ENCODE measurements at places on chromosomes 6 and 20.

DNA sequence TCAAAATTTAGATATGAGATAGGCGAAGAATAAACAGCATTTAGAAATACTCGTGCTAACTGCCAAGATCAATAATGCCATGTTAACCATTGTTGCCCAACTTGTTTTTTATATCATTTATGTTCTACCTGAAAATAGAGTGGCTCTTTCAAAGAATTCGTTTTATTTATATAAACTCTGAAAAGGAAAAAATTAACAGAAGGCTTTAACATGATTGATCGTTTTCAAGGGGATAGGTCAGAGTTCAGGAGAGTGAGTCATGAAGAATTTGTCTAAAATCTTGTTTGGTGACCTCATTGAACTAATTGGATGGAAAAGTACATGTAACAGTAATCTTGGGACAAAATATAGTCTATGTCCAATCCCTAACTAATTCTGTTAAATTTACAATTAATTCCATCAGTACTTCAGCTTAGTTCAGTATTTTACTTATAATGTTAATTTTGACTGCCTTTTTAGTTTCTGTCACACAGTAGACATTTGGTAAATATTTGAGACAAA lies 11.1 kb upstream of the ELOVL2 start:
- DNase-seq, result no peak

DNA sequence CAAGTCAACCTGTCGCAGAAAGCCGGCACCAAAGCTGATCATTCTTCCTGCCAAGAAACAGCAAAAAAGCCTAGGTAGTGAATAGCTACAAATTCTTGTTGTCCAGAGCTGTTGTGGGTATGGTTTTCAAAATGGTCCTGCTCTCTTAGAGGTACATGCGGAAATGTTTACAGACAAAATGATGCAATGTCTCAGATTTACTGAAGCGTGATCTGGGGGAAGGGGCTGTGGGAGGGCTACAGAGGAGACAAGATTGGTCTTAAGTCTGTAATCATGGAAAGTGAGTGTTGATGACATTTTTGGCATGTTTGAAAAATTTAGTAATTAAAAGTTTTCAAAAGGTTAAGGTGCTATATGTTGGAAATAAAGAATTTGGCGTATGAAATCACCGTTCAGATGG lies 6.2 kb downstream of the NTSR1 start:
- DNase-seq, result no peak

- DNase-seq, result no peak
These were observed 914 bp upstream of the RANBP9 start for GRCh38 chr6:13712599-13712898.

GRCh38 chr6:76681781-76682180 lies 609.3 kb upstream of the IMPG1 start:
- no peak for DNase-seq

DNA sequence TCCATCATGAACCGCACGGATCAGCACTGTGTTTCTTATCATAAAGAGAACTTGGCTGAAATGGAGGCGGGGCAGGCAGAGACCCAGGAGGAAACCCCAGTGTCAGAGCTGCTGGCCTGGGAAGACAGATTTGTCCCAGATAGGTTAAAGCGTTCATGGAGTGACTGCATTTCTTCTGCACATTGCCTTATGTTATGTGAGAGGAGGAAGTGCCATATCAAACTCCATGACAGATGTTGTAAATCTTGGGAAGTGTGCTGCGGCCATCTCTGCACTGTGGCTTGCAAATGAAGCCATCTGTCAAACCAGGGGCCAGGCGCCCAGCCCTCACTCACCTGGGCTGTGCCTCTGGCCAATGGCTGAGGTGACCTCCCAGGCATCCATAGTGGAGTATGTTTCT lies 163.0 kb downstream of the SLC24A3 start:
- DNase-seq, result no peak

DNA sequence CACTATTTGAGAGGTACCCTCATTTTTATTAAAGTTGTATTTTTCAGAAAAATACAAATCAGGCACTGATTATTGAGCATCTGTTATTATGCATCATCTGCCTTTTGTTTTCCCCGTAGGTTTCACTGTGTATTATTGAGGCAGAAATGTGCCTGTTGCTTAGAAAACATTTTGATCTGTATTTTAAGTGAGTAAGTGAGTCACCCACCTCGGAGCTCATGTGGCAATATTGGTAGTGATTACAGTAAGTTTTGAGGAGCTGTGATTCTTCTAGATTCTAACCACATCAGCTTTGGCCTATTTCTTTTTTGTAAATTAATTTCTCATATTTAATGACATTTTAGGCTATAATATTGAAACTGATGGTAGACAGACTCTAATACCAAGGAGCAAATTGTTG lies 59.6 kb upstream of the LAMP5 start:
- DNase-seq, result no peak

- DNase-seq, result no peak
These were observed 18.3 kb upstream of the PYGB start for GRCh38 chr20:25229486-25230165.
